ENCODE measurements at places on chromosomes 2 and 18.

- DNase-seq = no peak
These were observed 182.8 kb upstream of the CRIM1 start for GRCh38 chr2:36172824-36173223.

GRCh38 chr18:32460171-32460731 is 10.4 kb downstream of the GAREM1 start:
- DNase-seq = no peak

DNA sequence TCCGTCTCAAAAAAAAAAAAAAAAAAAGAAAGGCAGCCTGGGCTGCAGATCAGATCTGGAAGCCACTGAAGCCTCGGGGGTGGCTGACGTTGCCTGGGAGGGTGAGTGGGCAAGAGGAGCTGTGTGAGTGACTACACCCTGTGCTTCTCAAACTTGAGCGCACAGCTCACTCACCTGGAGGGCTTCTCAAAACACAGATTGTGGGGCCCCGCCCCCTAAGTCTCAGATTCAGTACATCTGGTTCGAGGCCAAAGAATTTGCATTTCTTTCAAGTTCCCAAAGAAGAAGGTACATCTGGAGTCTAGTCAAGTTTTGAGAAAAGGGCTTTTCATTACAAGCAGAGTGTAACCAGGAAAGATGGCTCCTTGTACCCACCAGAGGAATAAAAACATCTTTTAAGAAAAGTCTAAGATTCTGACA is 97.7 kb upstream of the CAB39 start:
- no peak for DNase-seq

DNA sequence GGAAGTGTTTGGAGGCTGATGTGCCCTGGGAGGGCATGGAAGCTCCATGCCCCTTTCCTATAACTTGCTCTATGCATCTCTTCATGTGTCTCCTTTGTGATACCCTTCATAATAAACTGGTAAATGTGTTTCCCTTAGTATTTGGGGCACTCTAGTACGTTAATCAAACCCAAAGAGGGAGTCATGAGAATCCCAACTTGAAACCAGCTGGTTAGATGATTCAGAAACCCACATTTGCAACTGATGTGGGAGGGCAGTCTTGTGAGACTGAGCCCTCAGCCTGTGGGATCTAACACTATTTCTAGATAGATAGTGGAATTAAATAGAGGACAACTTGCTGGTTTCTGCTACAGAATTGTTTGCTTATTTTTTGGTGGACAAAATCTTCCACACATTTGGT is 20.3 kb downstream of the ANKRD30B start:
- DNase-seq = no peak

- no peak for DNase-seq
These were observed 181.5 kb upstream of the ID2 start for GRCh38 chr2:8500124-8501054.

GRCh38 chr2:100394111-100394641 is 23.3 kb downstream of the CHST10 start:
- no peak for DNase-seq

DNA sequence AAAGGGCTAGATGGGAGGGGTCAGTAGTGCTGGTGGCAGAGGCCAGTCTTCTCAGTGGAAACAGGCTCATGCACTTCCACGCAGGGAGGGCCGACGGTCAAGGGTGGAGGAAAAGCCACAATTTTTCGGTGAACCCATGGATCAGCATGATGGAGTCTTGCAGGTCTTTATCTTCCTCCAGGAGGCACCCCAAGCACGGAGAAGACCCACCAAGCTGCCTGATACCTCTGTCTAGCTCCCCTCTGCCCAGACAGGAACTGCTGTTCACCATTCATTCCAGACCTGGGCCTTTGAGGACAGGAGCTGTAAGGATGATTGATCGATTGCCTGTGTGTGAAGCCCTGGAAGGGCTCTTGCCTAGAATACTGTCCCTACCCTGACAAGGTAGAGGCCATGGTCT is 2.8 kb upstream of the LRRFIP1 start:
- no peak for DNase-seq

DNA sequence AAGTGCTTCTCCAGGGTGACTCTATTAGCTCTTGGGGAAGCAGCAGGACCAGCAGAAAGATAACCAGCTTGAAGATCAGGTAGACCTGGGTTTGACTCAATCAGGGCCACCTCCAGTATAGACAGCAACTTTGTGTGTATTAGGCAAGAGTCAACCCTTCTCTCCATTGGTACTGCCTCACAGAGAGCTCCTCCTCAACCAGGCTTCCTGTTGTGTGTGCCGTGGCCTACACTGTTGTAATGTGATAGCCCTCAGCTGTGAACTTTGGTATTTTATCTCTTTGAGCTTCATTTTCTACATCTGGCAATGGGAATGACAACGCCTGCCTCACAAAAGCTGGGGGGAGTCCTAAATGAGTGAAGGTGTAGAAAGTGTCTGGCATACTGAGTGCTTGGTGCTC is 17.0 kb upstream of the MAP3K20 start:
- DNase-seq = no peak

- no peak for DNase-seq
These were observed 14.0 kb upstream of the BCL2L11 start for GRCh38 chr2:111106706-111107105.
